ENCODE measurements at places on chromosomes 12 and 14.

DNA sequence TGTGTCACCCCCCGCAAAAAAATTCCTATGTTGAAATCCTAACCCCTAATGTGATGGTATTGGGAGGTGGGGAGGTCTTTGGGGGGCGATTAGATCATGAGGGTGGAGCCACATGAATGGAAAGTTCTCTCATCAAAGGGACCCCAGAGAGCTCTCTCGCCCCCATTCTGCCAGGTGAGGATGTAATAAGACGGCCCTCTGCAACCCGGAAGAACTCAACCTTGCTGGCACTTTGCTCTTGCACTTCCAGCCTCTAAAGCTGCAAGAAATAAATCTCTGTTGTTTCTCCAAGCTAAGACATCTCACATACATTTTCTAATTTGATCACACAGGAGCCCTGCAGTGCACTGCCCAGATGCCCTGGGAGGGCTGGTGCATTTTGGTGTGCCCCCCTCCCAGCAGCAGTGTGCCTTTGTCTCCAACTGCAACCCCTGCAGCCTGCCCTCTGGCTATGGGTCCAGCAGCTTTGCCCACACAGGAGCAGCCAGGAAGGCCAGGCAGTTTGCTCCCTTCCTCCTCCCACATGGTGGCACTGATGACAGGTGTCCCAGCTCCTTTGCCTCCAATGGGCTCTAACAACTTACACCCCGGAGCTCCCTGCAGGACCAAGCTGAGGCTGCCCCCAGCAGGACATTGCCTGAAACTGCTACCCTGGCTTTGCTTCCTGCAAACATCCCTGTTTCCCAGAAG lies 59.3 kb downstream of the C14orf132 start:
- DNase-seq = no peak

DNA sequence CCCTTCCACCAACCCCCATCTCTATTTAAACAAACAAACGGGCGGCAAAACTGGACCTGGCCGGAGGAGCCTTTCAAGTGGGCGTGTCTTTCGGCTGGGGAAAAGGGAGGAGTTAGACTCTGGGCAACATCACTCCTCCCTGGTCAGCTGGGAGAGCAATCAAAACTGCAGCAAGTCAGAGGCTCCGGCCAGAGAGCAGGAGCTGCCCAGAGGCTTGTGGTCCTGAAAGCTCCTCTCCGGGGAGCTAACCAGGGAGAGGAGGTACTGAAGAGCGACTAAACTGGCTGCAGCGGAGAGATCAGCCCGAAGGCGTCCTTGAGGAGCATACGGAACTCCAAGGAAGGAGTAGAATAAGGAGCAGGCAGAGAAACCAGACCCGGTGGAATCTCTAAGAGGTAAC lies at the start of gene NEUROD4:
Gene NEUROD4 (plus strand): TSS at position 191 of the 400 bp plus-strand sequence. CDS start 6,466 bp downstream, outside the sequence.
- no peak for DNase-seq

DNA sequence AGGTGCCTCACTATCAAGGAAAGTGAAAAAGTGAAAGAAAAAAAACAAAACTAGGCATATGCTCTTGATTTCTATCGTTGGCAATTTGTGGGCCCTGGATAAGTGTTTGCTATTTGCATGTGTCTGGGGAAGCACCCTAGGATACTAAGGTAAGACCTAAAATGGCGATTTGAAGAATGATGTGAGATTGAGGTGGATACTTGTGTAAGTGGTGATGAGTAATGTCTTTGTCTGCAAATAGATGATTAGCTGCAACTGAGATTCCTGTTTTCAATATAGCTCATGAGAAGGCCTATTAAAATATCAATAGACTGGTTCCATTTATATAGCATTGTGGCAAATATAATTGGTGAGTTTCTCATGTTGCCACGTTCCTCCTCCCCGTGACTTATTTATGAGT lies 261.7 kb downstream of the NEDD1 start:
- no peak for DNase-seq

DNA sequence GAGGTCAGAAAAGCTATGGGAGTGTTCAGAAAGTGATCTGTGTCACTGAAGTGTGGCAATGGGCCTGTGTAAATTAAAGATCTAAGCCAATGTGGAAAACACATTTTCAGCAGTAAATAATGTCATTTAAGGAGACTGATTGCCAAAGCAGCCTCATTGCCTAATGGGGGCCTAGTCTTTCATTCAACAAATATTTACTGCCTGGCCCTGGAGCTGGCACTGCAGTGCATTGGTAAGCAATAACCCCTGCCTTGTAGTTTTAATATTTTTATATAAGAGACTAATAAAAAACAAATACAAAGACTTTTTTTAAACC lies 326.6 kb downstream of the BTG1 start:
- DNase-seq = no peak

GRCh38 chr14:21631084-21631483 lies 3.7 kb downstream of the OR10G2 start:
- no peak for DNase-seq

GRCh38 chr12:9794484-9795093 lies 32.7 kb upstream of the KLRF1 start:
- no peak for DNase-seq

DNA sequence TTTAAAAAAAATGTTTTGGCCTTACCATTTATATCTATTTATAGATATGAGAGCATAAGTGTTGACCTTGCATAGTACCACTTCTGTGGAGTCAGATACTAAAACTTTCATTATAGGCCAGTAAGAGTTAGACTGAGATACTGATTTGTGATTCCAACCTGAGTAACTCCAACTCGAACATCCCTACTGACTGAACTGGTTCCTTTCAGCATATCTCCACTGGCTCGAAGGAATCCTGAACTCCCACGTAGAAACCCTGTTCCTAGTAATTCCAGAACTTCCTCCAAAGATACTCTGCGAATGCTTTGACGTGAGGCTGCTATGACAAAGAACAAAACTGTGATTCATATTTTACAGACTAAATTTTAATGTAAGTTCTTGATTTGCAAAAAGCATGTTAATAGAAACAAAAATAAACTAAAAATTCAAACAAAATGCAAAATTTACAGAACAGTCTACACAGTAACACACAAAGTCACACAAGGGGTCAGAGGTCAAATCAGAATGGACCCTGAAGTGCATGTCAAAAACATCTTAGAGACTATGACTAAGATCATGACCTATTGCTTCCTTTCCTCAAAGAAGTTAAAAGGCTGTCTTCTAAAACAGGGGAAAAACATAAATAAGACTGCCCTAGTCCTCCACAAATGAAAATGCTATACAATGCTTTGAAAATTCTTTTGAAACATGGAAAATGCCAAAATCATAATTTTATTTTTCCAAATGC lies 31.5 kb downstream of the HEATR5A start:
- no peak for DNase-seq

Measured in stimulated activated CD4-positive, alpha-beta T cell treated with anti-CD3 and anti-CD28 coated beads, Interleukin-4, amount 100 ng/mL, for 4 hours (primary cell).